ENCODE measurements at places on chromosomes 7 and 10.

GRCh38 chr7:98116656-98117461 lies 10.2 kb downstream of the LMTK2 start:
- DNase-seq = no peak

DNA sequence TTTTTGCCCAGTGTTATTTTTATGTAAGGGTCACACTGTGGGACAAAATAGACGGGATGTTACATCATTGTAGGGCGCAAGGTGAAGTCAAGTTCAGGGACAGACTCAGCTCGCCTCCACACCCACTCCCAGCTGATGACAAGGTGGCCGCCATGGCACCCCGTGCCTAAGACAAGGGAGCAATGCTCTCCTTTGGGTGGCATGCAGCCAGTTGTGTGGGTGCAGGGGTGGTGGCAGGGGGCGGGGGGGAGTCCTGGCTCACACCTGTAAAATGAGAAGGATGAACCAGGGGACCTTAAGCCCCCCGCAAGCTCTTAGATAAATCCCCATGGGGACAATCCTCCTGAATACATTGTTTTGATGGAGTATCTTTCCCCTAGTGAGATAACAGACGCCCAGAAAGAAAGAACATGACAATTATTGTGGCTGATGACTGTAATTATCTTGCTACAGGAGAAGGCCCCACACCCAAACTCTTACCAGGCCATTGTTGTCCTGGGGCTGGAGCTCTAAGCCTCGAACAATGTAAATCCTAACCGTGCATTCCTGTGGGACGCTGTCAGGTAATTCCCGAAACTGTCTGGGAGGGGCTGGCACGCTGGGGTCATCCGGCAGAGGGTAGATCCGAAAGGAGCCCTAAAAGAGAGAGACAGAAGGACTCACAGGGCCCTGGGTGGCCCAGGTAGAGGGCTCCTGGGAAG lies 148.7 kb downstream of the MYOF start:
- no peak for DNase-seq

DNA sequence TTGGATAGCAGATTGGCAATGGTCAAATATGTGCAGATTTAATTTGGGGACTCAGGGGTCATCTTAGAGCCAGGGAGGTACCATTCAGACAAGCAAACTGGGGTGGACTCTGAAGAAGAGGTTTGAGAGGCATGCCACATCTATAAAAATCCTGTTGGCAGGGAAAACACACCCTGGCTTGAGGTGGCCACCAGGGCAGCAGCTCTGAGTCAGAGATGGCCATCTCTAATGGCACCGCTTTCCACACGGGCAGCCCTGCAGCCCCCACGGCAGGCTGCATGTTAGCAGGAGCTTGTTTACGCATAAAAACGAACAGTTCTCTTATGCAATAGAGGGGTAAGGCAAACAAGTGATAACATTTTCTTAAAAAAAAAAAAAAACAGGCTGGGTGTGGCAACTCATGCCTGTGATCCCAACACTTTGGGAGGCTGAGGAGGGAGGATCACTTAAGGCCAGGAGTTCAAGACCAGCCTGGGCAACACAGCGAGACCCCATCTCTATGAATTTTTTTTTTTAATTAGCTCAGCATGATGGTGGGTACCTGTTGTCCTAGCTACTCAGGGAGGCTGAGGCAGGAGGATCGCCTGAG lies 14.9 kb downstream of the DLG5 start:
- DNase-seq = no peak

- DNase-seq = no peak
These were observed 83.8 kb downstream of the TEX36 start for GRCh38 chr10:125599194-125599593.

- DNase-seq = peak; percentile 81
These were observed 151.3 kb downstream of the HGF start for GRCh38 chr7:81618396-81619014.

DNA sequence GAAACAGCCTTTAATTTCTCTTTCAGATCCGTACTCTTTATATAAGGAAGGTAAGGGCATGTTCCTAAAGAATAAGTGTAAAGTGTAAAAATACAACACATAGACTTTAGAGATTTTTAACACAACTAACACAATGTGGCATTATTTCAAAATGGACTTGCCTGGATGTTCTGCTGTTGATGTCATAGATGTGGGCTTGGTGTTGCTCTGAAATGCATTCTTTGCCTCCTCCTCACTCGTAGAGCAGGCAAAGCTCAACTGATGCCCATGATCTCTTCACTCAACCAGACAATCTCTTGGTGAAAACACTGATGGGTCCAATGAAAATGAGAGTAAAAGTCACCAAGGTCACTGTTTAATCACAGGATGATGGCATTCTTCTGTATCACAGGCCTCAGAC lies 174.2 kb upstream of the TCERG1L start:
- DNase-seq = no peak

DNA sequence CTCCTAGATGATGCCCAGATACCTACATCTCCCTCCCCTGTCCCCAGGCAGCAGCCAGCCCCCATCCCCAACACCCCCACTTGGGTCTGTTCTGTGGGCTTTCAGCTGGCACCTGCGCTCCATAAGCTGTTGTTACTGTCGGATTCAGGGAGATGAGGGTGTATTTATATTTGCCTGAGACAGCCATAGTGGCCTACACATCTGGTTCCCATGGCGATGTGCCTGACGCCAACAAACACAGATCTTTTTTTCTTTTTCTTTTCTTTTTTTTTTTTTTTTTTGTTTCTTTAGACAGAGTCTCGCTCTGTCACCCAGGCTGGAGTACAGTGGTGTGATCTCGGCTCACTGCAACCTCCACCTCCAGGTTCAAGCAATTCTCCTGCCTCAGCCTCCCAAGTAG lies 73.1 kb downstream of the CLIP2 start:
- DNase-seq = no peak

GRCh38 chr10:7261351-7261750 lies 149.5 kb downstream of the SFMBT2 start:
- no peak for DNase-seq

DNA sequence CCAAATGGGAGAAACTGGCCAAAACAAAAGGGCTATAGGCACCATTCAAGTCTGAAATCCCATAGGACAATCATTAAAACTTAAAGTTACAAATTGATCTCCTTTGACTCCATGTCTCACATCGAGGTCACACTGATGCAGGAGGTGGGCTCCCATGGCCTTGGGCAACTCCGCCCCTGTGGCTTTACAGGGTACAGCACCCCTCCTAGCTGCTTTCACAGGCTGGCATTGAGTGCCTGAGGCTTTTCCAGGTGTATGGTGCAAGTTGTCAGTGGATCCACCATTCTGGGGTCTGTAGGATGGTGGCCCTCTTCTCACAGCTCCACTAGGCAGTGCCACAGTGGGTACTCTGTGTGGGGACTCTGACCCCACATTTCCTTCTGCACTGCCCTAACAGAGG lies 662.1 kb downstream of the XPNPEP1 start:
- DNase-seq = no peak

DNA sequence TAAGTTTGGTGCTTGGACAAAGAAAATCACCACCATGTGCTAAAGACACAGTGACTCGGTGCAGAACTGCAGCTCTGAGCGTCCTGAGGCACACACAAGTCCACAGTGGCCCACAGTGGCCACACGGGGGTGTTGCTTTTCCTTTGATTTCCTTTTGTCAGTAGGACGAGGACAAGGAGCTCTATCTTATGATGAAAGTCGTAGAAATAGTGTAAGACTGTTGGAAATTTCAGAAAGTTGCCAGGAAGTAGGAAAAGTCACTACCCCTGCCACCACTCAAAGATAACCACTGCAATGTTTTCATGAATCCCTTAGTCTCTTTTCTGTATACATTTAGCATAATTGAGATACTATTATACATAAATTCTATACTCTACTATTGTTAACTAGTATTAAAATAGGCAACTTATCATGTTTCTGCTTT lies 146.0 kb downstream of the TNS3 start:
- DNase-seq = no peak

GRCh38 chr7:80054356-80054755 lies 80.3 kb upstream of the GNAI1 start:
- no peak for DNase-seq

- peak; percentile 61 for DNase-seq
These were observed 416.2 kb upstream of the GHITM start for GRCh38 chr10:83723080-83723479.

- no peak for DNase-seq
These were observed 188.9 kb downstream of the AHR start for GRCh38 chr7:17487343-17487742.

GRCh38 chr10:107390563-107390962 lies 226.1 kb upstream of the SORCS1 start:
- no peak for DNase-seq

DNA sequence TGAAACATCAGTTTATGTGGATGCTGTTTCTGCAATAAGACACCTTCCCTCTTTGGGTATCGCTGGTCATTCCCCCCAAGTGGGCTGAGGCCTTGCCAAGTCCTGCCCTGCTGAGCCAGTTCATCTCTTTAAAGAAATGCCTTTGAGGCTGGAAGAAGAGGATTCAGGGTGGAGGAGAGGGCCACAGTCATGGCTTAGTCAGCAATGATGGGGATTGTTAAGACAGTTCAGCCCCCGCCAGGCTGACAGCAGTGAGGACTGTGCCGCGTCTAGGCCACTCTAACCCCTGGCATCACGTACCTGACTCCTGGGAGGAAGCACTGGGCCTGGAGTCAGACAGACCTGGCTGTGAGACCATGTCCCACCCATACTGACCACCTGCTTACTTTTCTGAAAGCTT lies 48.3 kb downstream of the PNLIPRP2 start:
- no peak for DNase-seq

- no peak for DNase-seq
These were observed 87.3 kb downstream of the SEMA3A start for GRCh38 chr7:84107259-84107658.

DNA sequence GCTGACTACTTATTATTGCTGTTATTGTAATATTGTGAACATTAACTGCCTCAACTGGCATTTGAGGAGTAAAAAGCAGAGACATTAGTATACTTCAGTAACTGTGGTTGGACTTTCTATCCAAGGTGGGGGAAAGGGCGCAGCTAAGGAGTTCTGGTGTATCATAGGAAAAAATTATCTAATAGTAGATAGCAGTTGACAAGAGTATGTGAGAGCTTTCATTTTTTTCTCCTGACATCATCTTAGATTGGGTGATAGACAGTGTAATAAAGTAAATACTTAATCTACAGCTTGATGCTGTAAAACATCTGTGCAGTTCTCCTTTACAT lies 68.9 kb downstream of the PHTF2 start:
- DNase-seq = no peak

- no peak for DNase-seq
These were observed 182.4 kb downstream of the RAPGEF5 start for GRCh38 chr7:22174574-22174953.

DNA sequence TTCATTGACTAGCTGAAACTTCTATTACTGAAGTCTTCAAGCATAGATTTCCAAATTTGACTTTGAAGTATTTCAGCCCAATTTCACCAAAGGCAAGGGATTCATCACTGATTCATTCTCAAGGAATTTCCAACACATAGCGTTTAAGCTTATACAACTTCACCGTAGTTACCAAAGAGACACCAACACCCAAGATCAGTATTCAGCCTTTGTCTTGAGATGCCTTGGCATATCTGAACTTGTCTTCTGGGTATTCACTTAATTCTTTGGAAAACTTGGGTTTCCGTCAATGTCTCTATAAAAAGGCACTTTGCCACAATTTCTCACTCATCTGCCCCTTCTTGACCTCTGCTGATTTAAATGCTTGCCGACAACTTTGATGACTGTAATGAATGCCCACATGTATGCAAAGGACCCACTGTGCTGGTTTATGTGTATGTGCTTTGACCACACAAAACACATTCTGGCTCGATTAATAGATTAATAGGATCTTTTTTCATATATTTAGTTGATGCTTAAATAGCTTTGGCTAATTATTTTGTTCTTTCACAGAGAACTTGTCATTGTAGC lies 49.6 kb downstream of the TES start:
- DNase-seq = no peak

- no peak for DNase-seq
These were observed 238.1 kb upstream of the BMPER start for GRCh38 chr7:33667196-33667595.

DNA sequence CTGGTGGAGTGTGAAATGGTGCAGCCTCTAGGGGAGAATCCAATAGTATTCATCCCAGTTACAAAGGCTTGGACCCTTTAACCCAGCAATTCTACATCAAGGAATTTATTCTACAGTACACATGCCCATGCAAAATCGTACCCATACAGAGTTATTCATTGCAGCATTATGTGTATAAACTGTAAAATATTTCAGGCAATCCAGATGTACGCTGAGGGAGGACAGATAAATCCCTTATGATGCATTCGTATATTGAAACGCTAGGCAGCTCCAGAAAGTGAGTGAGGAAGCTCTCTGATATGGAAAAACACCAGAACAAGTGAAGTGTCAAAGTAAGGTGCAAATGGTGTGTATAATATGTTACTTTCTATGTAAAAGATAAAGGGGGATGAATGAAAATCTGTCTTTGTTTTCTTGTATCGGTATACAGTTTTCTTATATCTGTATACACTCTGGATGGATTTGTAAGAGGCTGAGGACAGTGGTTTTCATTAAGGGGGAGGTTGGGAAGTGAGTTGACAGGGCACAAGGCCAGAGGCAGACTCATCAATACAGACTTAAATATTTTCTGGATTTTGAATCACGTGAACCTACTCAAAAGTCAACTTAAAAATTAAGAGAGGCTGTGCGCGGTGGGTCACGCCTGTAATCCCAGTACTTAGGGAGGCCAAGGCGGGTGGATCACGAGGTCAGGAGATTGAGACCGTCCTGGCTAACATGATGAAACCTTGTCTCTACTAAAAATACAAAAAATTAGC lies 17.1 kb downstream of the VWA2 start:
- DNase-seq = no peak

- DNase-seq = no peak
These were observed 290.1 kb upstream of the COBL start for GRCh38 chr7:51606601-51607154.

GRCh38 chr7:19690736-19691135 lies 18.1 kb downstream of the POLR1F start:
- no peak for DNase-seq

DNA sequence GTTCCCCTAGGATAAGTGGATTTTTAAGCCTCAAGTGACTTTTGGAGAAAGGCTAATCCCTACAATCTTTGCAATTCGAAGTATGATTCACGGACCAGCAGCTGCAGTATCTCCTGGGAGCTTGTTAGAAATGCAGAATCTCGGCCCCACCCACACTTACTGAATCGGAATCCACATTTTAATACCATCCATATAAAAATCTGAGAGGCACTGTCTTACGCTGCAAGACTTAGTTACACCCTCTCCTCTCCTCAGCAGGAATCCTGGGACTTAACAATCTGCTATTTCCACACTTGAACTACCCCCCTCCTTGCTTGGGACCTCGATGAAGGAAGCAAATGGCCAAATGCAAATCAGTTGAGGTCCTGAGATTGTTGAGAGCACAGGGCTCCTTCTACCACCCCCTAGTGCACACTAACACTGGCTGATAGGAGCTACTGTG lies 21.0 kb downstream of the ITPRIP start:
- no peak for DNase-seq

DNA sequence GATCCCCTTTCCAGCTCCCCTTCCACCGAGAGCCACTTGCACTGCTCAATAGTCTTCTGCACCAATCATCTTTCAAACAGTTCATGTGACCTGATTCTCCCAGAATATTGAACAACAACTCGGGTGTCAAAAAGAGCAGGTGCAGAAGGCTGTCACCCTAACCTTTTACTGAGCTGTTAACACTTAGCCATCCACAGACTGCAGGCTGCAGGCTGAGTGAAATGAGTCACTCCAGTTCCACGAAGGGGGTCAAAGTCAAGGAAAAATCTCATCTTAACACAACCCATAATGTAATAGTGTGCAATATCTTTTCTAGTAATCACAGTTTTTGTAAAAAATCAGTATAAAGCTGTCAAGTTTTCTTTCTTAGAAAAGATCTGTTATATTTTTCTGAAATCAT lies 63.1 kb downstream of the MTPAP start:
- no peak for DNase-seq
